ENCODE measurements at places on chromosomes 11 and 22.

DNA sequence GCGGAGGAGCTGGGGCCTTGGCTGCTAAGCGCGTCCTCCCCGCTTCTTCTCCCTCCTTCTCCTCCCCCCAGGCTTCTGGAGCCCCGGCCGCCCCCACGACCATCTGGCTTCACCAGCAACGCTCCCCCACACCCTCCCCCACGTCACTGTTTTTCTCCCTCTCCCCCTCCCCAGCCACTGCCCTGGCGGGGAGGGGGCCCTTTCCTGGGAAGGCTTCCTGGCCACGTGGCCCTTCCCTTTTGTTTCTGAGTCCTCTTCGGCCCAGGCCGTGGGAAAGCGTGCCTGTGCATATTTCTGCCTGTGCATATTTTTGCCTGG, 27.7 kb downstream of the RTN4R start:
- DNase-seq = no peak

DNA sequence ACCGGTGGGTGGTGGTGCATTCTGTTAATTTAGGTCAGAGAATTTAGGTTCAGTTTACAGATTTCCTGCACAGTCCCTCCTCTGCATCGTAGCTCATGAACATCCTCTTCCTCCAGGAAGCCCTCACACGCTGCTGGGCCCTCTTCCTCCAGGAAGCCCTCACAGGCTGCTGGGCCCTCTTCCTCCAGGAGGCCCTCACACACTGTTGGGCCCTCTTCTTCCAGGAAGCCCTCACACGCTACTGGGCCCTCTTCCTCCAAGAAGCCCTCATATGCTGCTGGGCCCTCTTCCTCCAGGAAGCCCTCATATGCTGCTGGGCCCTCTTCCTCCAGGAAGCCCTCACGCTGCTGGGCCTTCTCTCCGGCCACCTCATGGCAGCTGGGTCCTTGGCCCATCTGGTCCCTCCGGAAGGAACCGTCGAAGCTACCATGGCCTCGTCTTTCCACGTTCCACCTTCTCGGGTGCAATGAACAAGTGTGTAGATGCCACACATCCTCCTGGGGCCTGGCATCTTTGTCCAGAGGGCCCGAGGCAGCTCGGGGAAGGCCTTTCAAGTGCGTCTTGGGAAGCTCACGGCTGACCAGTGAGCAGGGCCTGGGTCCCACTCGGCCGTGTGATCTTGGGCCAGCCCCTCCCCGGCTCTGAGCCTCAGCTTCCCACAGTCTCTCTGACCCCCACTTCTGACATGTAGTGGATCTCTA, 58.9 kb upstream of the PPARA start:
- DNase-seq = no peak

- DNase-seq = no peak
Measured at GRCh38 chr11:64742889-64743590, 902 bp downstream of the RASGRP2 start.

GRCh38 chr11:110972640-110973039, 260.4 kb upstream of the ARHGAP20 start:
- peak; percentile 69 for DNase-seq

DNA sequence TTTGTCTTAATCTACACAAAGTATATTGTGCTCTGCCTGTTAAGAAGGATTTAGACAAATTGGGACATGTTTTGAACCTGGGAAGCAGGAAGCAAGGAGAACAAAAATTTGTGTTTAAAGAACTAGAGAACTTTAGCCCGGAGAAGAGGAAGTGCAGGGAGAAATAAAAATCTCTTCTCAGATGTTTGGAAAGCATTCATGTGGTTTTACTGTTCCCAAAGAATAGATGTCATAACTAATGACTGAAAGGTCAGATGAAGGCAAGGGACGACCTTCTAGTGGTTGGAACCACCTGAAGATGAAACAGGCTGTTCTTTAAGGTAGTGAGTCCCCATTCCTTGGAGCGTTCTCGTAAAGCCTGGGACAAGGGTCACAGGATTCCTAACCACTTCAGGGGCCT, 38.3 kb downstream of the IRAG1 start:
- DNase-seq = no peak

DNA sequence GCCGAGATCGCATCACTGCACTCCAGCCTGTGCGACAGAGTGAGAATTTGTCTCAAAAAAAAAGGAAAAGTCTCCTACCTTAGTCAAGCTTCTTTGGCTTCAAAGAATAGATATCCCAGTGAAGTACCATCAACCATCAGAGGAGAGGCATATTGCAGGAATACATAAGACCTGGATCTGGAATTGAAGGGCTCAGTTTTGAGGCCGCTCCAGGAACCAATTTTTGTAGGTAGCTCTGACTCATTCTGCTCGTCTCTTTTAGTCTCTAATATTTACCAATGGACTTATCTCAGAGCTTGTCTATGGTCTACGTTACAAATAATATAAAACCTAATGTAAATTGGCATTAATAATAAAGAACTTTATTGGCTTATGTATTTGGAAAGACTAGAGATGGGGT, 8.2 kb upstream of the CCDC15 start:
- DNase-seq = no peak

GRCh38 chr22:44392446-44392921, 79.7 kb upstream of the SHISAL1 start:
- DNase-seq = no peak

- no peak for DNase-seq
Measured at GRCh38 chr11:44387825-44388224, 77.9 kb upstream of the ALX4 start.

DNA sequence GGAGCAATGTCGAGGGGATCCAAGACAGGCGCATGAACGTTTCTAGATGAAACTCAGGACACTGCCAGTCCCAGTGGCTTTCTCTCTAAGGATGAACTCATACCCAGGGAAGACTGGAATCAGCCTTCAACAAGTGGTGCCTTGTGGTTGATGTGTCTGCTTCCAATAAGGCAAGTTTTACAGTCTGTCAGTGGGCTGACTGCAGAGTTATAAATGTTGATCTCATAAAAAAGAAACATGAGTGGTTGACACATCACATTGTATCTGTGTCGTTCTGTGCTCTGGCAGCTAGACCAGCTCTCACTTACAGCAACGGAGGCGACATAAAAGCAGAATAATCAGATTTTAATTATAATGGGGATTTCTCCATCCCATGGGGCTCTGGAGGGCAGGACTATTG, 96.7 kb downstream of the SNX19 start:
- no peak for DNase-seq

GRCh38 chr22:43277987-43278601, 65.1 kb downstream of the SCUBE1 start:
- no peak for DNase-seq

- no peak for DNase-seq
Measured at GRCh38 chr11:63705526-63705925, 24.2 kb downstream of the RTN3 start.

DNA sequence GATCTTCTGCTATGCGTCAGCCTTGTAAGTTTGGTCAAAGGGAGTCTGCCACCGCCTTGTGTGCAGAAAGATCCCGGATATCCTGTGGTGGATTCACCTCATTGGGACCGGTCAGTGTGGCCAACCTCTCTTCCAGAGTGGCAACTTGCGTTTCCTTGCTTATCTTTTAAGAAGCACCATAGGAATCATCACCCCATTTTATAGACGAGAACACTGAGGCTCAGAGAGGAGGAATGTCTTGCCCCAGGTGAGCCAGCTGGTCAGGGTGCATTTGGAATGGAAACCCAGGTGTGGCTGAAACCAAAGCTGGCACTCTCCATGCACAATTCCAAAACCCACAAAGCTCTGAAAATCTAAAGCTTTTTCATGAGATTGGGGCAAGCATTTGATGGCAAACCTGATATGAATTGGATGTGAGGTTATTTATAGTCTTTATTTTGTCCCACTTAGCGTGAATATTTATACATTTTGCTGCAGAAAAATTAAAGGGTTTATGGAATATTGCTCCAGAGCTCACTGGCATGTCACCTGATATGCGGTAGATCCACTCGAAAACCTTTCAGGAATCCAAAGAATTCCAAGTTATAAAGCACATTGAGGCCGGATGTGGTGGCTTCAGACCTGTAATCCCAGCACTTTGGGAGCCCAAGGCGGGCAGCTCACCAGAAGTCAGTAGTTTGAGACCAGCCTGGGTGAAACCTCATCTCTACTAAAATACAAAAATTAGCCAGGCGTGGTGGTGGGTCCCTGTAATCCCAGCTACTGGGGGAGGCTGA, 12.1 kb upstream of the EIF3D start:
- DNase-seq = no peak

DNA sequence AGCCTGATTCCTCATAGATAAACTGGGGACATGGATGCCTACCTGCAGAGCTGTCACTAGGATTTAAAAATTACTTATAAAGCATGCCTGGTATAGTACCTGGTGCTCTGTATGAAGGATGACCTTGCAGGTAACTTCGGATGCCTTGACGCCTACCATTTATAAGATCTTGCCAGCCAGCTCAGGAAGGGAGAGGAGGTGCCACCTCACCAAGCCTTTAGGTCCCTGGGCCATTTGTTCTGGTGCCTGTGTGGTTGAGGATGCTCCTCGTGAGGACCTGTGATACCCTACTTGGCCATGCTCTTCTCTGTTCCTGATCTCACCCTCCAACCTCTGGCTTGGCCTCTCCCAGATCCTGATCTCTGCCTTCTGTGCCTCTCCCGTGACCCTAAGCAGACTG, 85.2 kb downstream of the FDX1 start:
- DNase-seq = no peak

DNA sequence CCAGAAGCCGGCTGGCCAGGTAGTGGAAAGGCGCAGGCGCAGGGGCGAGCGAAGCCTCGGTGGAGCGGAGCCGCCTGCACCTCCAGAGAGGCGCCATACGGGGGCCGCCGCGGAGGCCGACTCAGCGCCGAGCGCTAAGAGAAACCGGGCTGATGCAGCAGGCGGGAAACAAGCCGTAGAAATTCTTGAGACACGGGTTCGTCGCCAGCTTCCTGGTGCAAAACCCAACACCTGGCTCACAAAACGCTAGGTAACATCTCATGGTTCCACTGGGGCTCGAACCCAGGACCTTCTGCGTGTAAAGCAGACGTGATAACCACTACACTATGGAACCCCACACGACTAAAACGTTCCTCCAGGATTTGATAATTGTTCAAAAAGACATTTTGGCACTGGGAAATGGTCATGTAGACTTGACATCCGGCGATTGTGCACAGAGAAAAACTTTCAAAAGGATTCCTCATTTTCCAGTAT, 39.1 kb downstream of the OR4D9 start:
- peak; percentile 92 for DNase-seq

DNA sequence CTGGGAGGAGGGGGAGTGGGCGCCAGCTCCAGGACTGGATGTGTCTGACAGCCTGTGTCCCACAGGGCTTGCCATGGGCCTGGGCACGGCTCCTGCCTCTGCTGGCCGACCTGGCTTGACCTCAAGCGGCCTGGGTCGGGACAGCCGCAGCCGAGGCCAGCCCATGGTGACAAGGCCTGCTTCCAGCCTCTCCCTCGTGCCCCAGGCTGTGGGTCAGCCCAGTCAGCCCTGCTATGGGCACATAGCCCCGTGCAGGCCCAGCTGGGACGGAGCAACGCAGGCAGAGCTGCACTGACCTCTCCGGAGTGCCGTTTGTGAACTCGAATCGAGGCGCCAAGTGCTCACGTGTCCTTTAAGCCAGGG, 17.9 kb downstream of the OSBPL5 start:
- no peak for DNase-seq

DNA sequence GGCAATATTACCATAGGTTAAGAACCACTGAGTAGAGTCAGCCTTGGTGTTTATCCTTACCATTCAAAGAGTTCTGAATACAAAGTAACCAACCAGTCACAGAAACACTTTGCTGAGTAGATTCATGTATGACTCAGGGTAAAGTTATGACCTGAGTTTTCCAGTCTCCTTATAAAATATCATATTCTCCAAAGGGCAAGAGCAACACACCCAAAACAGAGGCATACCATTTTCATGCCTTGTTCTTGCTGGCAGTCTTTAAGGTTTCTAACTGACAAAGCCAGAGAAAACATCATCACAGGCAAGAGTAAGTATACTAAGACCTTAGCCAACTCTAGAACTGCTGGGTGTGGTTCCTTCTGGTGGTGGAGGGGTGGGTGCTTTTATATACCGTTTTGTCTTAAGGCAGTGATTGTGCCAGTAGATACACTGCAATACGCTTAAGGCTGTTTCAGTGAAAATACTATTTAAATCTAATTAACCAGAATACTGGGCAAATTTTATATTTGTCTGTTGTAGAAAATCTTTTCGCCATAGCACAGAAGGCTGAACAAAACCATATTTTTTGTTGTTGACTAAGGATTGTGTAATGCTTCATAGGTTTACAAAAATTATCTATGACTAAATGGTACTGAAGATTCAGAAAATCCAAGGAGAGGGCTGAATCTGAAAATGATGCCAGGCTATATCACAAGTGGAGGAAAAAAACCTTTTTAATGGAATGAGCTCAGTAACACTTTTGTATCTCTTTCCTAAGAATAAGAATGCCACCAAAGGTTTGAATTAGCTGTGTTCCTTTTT, 3.0 kb downstream of the ATL3 start:
- DNase-seq = peak; percentile 97

DNA sequence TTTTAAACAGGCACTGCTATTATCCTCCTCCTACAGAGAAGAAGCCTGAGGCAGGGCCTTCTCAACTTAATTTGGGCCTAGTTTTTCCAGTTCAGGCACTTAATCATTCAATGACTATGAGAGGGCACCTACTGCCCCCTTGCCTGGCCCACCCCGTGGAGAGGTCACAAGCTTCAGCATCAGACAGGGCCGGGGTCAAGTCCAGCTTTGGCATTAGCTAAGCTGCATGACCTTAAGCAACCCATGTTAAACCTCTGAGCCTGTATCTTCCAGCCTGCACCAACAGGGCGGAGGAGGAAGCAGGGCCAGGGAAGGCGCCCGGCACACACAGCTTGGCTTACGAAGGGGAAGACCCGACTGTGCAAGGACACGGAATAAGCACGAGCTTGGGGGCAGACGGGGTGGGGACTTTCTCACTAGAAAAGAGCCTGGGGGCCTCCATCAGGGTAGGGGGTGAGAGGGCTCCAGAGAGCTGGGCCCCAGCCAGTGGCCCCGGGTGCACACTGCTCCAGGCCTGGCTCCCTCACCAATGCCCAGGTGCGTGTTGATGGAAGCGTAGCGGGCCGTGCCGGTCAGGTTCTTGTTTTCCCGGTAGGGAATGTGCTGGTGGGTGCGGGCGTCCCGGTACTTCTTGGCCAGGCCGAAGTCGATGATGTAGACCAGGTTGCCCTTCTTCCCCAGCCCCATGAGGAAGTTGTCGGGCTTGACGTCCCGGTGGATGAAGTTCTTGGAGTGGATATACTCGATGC, 16.9 kb downstream of the CSNK1E start:
- no peak for DNase-seq

GRCh38 chr11:108786281-108786990, 121.6 kb downstream of the DDX10 start:
- DNase-seq = no peak

DNA sequence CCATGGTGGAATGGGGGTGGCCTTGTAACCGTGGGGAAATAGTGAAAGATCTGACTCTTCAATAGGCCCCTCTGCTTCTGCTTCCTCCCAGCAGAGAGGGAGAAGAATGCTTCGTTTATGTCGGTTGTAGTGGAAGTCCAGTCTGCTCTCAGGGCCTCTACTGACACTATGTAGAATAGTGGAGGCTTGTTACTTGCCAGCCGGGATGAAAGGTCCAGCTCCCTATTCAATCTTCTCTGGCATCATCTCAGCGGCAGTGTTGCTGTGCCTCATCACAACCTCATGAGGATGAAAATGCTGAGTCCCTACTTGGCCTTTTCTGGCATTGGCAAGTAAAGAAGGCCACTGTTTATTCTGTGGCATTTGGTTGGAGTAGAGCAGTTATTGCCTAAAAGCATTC, 820.9 kb upstream of the TENM4 start:
- no peak for DNase-seq

- DNase-seq = no peak
Measured at GRCh38 chr11:65418431-65418680, 4.2 kb upstream of the NEAT1 start.

- DNase-seq = no peak
Measured at GRCh38 chr22:50061141-50061823, 3.2 kb upstream of the TTLL8 start.

GRCh38 chr22:47344414-47344813, 582.0 kb downstream of the TBC1D22A start:
- no peak for DNase-seq
